Breast epithelium (tissue), 4 donors: ENCODE measurements at places on chromosomes 11 and 22. TPM values are rescaled to one million over a fixed set of nuclear protein-coding genes. Genes with fewer than 3 reads are reported as not detected.

The UPK3A gene
- total RNA-seq, result not detected

The TEX54 gene
- 1.6 TPM for total RNA-seq

The TRIM49D1 gene
- not detected for total RNA-seq

The ZP1 gene
- total RNA-seq, result not detected

The SYNGR1 gene
- total RNA-seq, result 22.3 TPM

GRCh38 chr22:19196841-19197612 is 18.5 kb upstream of the SLC25A1 start:
- no peaks in the 10 kb centered on the region for H3K27me3 ChIP-seq
- H3K36me3 ChIP-seq, result no peaks in the 10 kb centered on the region
- no peak overlapping the region for H3K4me3 ChIP-seq
- H3K4me1 ChIP-seq, result no peaks in the 10 kb centered on the region
- no peak for DNase-seq

GRCh38 chr11:101866619-101867491 is 48.0 kb upstream of the CEP126 start:
- no peak for DNase-seq
- no peak overlapping the region for H3K27ac ChIP-seq

DNA sequence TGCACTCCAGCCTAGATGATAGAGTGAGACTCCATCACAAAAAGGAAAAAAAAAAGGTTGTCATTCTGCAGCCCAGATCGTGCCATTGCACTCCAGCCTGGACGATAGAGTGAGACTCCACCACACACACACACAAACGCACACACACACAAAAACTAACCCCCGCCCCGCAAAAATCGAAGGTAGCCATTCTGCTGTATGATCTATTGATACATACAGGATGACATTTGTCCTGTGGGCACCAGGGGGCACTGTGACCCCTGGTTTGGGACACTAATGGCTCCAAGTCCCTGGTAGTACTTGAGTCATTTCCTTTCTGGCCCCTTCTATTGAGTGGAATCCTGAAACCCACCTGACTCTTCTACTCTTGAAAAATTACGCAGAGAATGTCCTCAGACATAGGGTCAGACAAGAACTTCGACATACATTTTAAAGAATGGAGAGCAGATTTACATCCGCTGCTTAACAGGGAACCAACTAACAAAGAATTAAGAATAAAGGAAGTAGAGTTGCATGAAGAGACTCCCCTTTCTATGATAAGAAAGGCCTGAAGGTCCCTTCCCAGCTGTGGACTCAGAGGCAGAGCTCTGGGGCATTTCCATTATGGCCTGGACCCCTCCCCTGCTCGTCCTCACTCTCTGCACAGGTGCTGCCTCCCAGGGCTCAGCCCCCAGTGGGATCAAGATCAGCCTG is 35.0 kb upstream of the PRAME start:
- H3K4me3 ChIP-seq, result no peak overlapping the region
- no peaks in the 10 kb centered on the region for H3K4me1 ChIP-seq
- no peaks in the 10 kb centered on the region for H3K27me3 ChIP-seq
- no peak for DNase-seq
- H3K36me3 ChIP-seq, result no peaks in the 10 kb centered on the region

DNA sequence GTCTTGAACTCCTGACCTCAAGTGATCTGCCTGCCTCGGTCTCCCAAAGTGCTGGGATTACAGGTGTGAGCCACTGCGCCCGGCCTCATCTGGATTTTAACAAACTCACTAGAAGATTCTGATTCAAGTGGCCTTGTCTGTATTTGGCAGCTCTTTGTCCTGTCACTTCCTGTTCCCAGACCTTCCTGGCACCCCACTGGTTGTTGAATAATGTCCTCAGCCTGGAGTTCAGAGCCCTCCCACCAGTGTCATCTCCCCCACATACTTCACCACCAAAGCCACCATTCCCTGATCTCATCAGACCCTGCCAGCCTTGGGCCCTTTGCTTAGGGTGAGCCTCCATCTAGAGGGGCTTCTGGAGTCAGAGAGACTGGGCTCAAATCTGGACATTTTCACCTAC is 3.3 kb downstream of the PELI3 start:
- H3K4me1 ChIP-seq, result no peaks in the 10 kb centered on the region
- H3K27ac ChIP-seq, result no peak overlapping the region
- H3K36me3 ChIP-seq, result no peaks in the 10 kb centered on the region

- no peaks in the 10 kb centered on the region for H3K27me3 ChIP-seq
- no peak overlapping the region for H3K4me3 ChIP-seq
- DNase-seq, result no peak
These were observed 706.8 kb downstream of the KCNA4 start for GRCh38 chr11:29309992-29310391.

DNA sequence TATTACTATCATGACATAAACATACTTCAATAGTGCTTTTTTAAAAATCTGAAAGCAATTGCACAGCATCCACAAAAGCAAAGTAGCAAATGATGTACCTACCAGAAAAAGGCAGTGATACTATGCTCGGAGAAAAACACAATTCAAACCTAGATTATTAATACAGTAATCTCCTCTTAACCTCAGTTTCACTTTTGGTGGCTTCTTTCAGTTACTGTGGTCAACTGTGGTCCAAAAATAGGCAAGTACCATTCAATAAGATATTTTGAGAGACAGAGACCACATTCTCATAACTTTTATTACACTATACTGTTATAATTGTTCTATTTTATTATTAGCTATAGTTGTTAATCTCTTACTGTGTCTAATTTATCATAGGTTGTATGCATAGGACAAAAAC is 20.8 kb downstream of the KCNA4 start:
- no peaks in the 10 kb centered on the region for H3K27me3 ChIP-seq
- no peaks in the 10 kb centered on the region for H3K36me3 ChIP-seq
- no peak overlapping the region for H3K27ac ChIP-seq
- no peaks in the 10 kb centered on the region for H3K4me1 ChIP-seq
- H3K4me3 ChIP-seq, result no peak overlapping the region
- no peak for DNase-seq

DNA sequence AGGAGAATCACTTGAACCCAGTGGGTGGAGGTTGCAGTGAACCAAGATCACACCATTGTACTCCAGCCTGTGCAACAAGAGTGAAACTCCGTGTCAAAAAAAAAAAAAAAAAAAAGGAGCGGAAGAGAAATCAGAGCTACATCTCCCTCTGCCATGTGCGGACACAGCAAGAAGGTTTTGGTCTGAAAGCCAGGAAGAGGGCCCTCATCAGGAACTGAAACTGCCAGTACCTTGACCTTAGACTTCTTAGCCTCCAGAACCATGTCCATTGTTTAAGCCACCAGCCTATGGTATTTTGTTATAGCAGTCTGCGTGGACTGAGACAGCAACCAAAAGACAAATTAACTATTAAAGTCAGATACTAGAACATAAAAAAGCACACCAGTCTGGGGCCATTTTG is 41.6 kb downstream of the KREMEN1 start:
- no peak overlapping the region for H3K4me3 ChIP-seq
- no peaks in the 10 kb centered on the region for H3K36me3 ChIP-seq
- H3K4me1 ChIP-seq, result no peaks in the 10 kb centered on the region
- DNase-seq, result no peak
- no peaks in the 10 kb centered on the region for H3K27me3 ChIP-seq
